ENCODE measurements at places on chromosomes 13 and 19. TPM values are rescaled to one million over a fixed set of nuclear protein-coding genes. Genes with fewer than 3 reads are reported as not detected.

The ZNF470 gene
- total RNA-seq: 2.7 TPM

The FFAR2 gene
- not detected for total RNA-seq

The NFIC gene
- 21.2 TPM for total RNA-seq

DNA sequence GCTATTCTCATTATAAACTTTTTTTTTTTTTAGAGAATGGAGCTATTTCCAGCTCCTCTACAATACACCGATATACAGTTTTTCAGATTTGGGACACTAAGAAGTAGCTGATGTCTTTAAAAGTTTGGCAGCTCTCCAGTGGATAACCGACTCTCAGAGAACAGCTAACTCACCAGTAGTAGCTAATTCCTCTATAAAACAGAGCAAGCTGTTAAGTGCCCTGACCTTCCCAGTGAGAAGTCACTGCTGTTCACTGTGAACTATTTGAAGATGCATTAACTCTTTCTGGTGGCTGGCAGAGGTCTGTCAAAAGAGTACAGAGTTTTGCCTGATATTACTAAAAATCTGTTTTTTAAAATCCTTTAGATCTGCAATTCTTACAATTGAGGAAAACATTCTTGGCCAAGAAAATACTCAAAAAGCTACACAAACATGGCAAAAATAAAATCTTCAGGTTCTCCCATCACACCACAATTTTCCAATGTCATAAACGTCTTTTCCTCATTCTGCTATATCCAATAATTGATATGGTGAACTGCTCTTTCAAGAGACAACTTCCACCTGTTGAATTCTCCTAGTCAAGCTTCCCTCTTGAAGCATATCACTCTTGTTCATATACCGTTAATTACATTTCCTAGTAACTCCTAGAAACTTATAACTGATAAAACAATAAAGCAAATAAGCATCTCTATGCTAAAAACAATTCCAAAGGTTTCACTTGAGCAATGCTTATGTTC, 44.2 kb downstream of the TBC1D4 start:
- DNase-seq: peak; percentile 65

DNA sequence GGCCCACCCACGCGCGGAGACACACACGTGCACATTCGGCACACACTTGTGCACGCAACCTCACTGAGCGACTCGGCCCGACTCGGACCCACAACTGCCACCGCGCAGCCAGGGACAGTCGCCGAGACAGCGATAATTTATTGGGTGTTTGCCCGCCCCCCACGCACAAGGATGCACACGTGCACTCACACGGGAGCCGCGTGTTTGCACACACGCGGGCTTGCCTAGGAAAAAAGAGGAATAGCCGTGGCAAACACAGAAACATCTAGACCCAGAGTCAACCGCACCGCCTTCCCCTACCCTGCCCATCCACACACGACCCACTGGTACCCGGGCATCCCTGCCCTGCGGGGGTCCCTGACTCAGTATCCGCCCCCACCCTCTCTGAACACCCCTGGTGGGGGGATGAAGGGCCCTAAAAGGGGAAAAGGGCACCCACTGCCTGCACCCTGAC, 1.1 kb upstream of the SSBP4 start:
- DNase-seq: no peak

DNA sequence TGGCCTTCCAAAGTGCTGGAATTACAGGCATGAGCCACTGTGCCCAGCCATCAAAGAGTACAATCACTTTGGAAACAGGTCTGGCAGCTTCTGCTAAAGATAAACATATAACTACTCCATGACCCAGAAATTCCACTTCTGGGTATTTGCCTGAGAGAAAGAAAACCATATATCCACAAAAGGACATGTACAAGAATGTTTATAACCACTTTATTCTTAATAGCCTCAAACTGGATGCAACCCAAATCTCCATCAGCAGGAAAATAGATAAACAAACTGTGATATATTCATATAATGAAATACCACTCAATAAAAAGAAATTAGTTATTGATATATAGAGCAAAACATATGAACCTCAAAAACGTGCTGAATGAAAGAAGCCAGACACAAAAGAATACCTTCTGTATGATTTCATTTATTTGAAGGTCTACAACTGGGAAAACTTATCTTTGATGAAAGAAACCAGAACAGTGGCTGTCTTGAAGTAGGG, 40.5 kb downstream of the TEX26 start:
- DNase-seq: no peak

DNA sequence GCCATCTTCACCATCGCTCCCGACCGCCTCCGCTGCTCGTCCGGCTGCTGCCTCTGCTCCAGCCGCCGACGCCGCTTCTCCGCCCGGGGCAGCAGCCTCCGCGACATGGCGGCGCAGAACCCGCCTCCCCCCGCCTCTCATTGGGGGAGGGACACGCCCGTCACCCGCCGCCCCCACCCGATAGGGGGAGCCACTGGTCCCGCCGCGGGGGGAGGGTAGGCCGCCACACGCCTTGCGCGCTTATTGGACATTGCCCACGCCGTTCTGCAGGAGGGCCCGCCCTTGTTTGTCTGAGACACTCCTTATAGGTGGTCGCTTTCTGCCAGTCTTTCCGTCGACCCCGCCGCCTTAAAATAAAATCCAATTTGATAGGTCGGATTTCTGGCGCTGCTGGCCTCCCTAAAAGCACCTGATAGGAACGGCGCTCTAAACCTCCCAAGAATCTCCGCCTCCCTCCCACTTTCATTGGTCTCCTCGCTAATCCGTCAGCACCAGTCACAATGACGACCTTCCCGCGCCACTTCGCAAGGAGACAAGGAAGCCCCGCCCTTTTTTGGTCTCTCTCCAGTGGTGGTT, at the start of gene HNRNPL:
HNRNPL (minus strand) TSS at position 127 of the 576 bp plus-strand sequence; CDS start at position 107, 20 bp downstream.
- DNase-seq: peak; percentile 100

DNA sequence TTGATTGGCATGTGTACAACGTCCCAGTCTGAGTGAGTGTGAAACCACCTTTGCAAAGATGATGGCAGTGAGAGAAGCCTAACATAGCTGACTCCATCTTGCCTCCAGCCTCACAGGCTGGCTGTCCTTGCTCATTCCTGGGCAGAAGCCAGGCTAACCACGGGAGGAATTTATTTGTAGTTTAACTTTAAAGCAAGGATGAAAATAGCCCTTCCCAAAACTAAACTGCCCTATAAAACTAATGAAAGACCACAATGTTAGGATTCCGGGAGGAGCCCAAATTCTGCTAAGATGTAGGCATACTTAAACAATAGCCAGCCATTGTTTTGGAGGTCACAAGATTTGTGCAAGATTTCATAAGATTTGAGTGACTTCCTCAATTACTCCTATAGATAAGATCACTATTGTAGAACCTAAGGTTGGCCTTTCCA, 96.6 kb upstream of the LSM14A start:
- peak; percentile 40 for DNase-seq

GRCh38 chr19:51468545-51468920, 9.8 kb upstream of the CEACAM18 start:
- DNase-seq: no peak

GRCh38 chr13:49342454-49342853, 94.7 kb downstream of the CDADC1 start:
- DNase-seq: no peak

GRCh38 chr13:72890546-72890945, 108.6 kb downstream of the PIBF1 start:
- no peak for DNase-seq

All from RPMI7951 (cell line).